ENCODE measurements at places on chromosomes 1 and 21. TPM values are rescaled to one million over a fixed set of nuclear protein-coding genes. Genes with fewer than 3 reads are reported as not detected.

- peaks cover 20% of the 10 kb centered on the region for H3K4me1 ChIP-seq
- DNase-seq = peak; percentile 13
- H3K36me3 ChIP-seq = peaks cover 5% of the 10 kb centered on the region
- H3K27ac ChIP-seq = peak overlapping the region; percentile 92
- H3K4me3 ChIP-seq = peak overlapping the region; percentile 94
- no peaks in the 10 kb centered on the region for H3K27me3 ChIP-seq
Measured at GRCh38 chr1:153728305-153729066, 636 bp downstream of the INTS3 start.

Gene IL22RA1
- total RNA-seq = not detected

Gene RNF186
- total RNA-seq = not detected

GRCh38 chr21:44755227-44755626 lies 43.9 kb upstream of the TSPEAR start:
- H3K36me3 ChIP-seq = no peaks in the 10 kb centered on the region
- H3K27me3 ChIP-seq = peaks cover 12% of the 10 kb centered on the region
- H3K4me1 ChIP-seq = peaks cover 2% of the 10 kb centered on the region

Gene AKR7A2
- total RNA-seq = 21.9 TPM

Data from T-helper 17 cell (primary cell).